Stomach (tissue), 19 donors: ENCODE measurements at places on chromosomes 2 and 18. TPM values are rescaled to one million over a fixed set of nuclear protein-coding genes. Genes with fewer than 3 reads are reported as not detected.
A peak's percentile ranks its signal among the peaks of the same experiment; 100 is the strongest.

GRCh38 chr2:213429516-213429915 is 145.3 kb downstream of the SPAG16 start:
- DNase-seq: no peak
- no peaks in the 10 kb centered on the region for H3K36me3 ChIP-seq
- H3K27ac ChIP-seq: no peak overlapping the region
- H3K27me3 ChIP-seq: no peaks in the 10 kb centered on the region
- no peak overlapping the region for H3K4me3 ChIP-seq

DNA sequence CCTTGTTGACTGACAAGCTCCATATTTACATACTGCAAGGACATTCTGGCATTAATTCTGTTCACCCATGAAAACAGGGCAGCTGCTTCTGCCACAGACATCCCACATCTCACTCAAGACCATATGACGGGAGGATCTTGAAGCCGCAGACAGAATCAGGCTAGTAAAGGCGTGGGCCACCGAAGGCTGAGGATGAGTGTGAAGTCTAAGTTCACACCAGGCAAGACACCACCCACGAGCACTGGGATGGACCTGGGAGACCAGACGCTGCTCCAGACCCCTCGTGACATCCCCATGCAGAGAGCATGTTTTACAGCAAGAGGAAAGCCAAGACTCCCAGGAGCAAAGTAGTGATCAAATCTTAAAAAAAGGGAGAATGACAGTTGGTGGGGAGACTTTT is 3.2 kb downstream of the FHL2 start:
- peak overlapping the region; percentile 68 for H3K4me3 ChIP-seq
- no peak for DNase-seq
- H3K4me1 ChIP-seq: peaks cover 66% of the 10 kb centered on the region
- H3K36me3 ChIP-seq: no peaks in the 10 kb centered on the region
- H3K27ac ChIP-seq: peak overlapping the region; percentile 96
- peaks cover 11% of the 10 kb centered on the region for H3K27me3 ChIP-seq

DNA sequence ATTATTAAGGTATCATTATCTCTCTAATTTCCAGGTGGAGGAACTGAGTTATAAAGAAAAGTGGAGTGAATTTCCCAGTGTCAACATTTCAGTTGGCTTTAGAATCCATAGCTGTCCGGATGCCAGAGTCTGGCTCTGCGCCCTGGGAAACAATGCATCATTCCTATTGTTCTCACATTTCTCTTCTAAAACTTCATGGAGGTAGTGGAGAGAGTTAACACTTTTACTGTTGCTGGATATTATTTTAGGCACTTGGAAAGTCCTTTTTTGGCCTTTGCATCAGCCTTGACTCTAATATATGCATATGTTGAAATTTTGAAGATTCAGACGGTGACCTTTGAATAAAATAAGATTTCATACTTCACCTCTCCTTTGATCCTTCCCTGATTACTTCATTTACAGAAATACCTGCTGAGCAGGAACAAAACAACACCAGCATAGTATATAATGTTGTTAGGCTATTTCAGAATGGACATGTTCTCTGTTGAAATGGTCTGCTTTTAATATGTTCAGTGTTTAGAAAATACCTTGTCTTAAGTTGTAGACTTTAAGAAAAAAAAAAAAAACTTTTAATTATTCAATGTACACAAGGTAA is 148.8 kb downstream of the EPHA4 start:
- H3K27ac ChIP-seq: no peak overlapping the region
- H3K4me1 ChIP-seq: no peaks in the 10 kb centered on the region
- no peak overlapping the region for H3K4me3 ChIP-seq
- no peaks in the 10 kb centered on the region for H3K27me3 ChIP-seq

- H3K27ac ChIP-seq: no peak overlapping the region
- H3K36me3 ChIP-seq: no peaks in the 10 kb centered on the region
- peaks cover 3% of the 10 kb centered on the region for H3K4me1 ChIP-seq
- no peak overlapping the region for H3K4me3 ChIP-seq
Measured at GRCh38 chr2:204144492-204144891, 207.9 kb downstream of the ICOS start.

- no peak for DNase-seq
- H3K36me3 ChIP-seq: no peaks in the 10 kb centered on the region
- no peak overlapping the region for H3K4me3 ChIP-seq
- H3K4me1 ChIP-seq: peaks cover 17% of the 10 kb centered on the region
- H3K27me3 ChIP-seq: no peaks in the 10 kb centered on the region
Measured at GRCh38 chr18:70428439-70428838, 139.6 kb downstream of the SOCS6 start.

- no peak for DNase-seq
- H3K4me1 ChIP-seq: no peaks in the 10 kb centered on the region
Measured at GRCh38 chr2:173815772-173816171, 149.4 kb downstream of the SP3 start.

GRCh38 chr2:216989340-216990129 is 129.7 kb upstream of the TNP1 start:
- peaks cover 4% of the 10 kb centered on the region for H3K4me1 ChIP-seq
- DNase-seq: no peak
- no peaks in the 10 kb centered on the region for H3K36me3 ChIP-seq
- no peak overlapping the region for H3K4me3 ChIP-seq
- no peaks in the 10 kb centered on the region for H3K27me3 ChIP-seq

DNA sequence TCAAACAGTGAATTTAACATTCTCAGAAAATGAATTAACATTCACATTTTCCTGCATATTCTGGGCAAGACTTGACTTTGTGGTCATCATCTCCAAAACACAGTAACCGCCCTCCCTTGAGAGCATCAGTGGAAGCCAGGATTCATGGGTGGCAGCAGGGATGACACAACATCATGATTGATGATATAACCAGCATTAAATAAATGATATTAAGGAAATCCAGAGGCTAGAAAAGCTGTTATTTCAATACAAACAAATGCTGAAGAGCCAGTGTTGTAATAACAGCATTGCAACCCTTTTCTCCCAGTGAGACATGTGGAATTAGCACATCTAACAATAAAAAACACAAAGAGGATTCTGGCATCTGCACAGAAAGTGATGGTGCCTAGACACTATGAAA is 41.1 kb downstream of the CDC42EP3 start:
- H3K27me3 ChIP-seq: no peaks in the 10 kb centered on the region
- DNase-seq: no peak
- H3K4me1 ChIP-seq: peaks cover 43% of the 10 kb centered on the region
- no peak overlapping the region for H3K27ac ChIP-seq
- no peaks in the 10 kb centered on the region for H3K36me3 ChIP-seq
- no peak overlapping the region for H3K4me3 ChIP-seq

CSRNP3 gene
- total RNA-seq: under 0.01 TPM

ALPG gene
- total RNA-seq: not detected

ASIC4 gene
- total RNA-seq: 11.0 TPM
